ENCODE measurements at places on chromosomes 5 and 9. TPM values are rescaled to one million over a fixed set of nuclear protein-coding genes. Genes with fewer than 3 reads are reported as not detected.

The CCDC180 gene
- 1.2 TPM for total RNA-seq

The SPTAN1 gene
- 155 TPM for total RNA-seq

The FGF1 gene
- total RNA-seq: 0.44 TPM

The SLC36A2 gene
- total RNA-seq: not detected

The KIAA1958 gene
- 2.6 TPM for total RNA-seq

The NME5 gene
- total RNA-seq: not detected

The CIZ1 gene
- total RNA-seq: 78.3 TPM

The ZNF454 gene
- not detected for total RNA-seq

The SIT1 gene
- total RNA-seq: not detected

The PLPPR1 gene
- total RNA-seq: not detected

The FAM221B gene
- not detected for total RNA-seq

The ITGA2 gene
- total RNA-seq: 15.7 TPM

The MEIKIN gene
- total RNA-seq: not detected

The HMGCS1 gene
- 56.8 TPM for total RNA-seq

The MEGF10 gene
- total RNA-seq: not detected

All from A549 treated with Hydrocortisone at 1 μM for 4 hours (cell line).